Activated CD8-positive, alpha-beta T cell treated with anti-CD3 and anti-CD28 coated beads for 36 hours (primary cell): ENCODE measurements at places on chromosomes 1 and 21.

- H3K4me1 ChIP-seq, result no peaks in the 10 kb centered on the region
- no peaks in the 10 kb centered on the region for H3K36me3 ChIP-seq
- no peaks in the 10 kb centered on the region for H3K27me3 ChIP-seq
These were observed 14.4 kb downstream of the CNN3 start for GRCh38 chr1:94912263-94913184.

GRCh38 chr1:119956306-119956705, 60.0 kb upstream of the ADAM30 start:
- H3K27me3 ChIP-seq, result no peaks in the 10 kb centered on the region
- H3K4me3 ChIP-seq, result no peak overlapping the region
- no peak overlapping the region for H3K27ac ChIP-seq
- peaks cover 4% of the 10 kb centered on the region for H3K4me1 ChIP-seq
- DNase-seq, result no peak
- H3K36me3 ChIP-seq, result peaks cover 4% of the 10 kb centered on the region

- DNase-seq, result no peak
- no peaks in the 10 kb centered on the region for H3K4me1 ChIP-seq
- no peaks in the 10 kb centered on the region for H3K36me3 ChIP-seq
These were observed 1388.1 kb downstream of the AMY1C start for GRCh38 chr1:105137543-105138457.

- no peaks in the 10 kb centered on the region for H3K36me3 ChIP-seq
- H3K4me1 ChIP-seq, result peaks cover 8% of the 10 kb centered on the region
- no peak overlapping the region for H3K27ac ChIP-seq
- DNase-seq, result no peak
These were observed 225.3 kb downstream of the MRPL39 start for GRCh38 chr21:25381936-25382452.

DNA sequence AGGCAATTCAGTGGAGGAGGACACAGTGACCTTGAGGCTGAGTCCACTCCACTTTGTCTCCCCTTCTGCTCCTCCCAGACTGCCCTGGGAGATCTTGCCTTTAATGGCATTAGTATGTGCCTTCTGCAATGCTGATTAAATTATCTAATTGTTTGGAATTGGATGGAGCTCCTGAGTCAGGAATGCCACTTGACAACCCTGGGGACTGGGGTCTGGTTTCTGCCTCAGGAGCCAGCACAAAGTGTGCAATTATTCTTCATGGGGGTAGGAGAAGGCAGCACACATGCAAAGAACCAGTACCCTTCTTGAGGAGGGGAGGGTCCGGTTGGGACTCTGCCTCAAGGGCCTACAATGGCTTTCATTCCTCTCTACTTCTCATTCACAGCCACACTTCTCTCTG, 11.9 kb upstream of the PLXNA2 start:
- H3K4me3 ChIP-seq, result no peak overlapping the region
- H3K27ac ChIP-seq, result no peak overlapping the region
- no peak for DNase-seq
- H3K4me1 ChIP-seq, result no peaks in the 10 kb centered on the region
- peaks cover 23% of the 10 kb centered on the region for H3K27me3 ChIP-seq

- no peaks in the 10 kb centered on the region for H3K27me3 ChIP-seq
- no peak for DNase-seq
- no peak overlapping the region for H3K4me3 ChIP-seq
- H3K36me3 ChIP-seq, result no peaks in the 10 kb centered on the region
These were observed 7.1 kb upstream of the CD101 start for GRCh38 chr1:116994411-116994810.

DNA sequence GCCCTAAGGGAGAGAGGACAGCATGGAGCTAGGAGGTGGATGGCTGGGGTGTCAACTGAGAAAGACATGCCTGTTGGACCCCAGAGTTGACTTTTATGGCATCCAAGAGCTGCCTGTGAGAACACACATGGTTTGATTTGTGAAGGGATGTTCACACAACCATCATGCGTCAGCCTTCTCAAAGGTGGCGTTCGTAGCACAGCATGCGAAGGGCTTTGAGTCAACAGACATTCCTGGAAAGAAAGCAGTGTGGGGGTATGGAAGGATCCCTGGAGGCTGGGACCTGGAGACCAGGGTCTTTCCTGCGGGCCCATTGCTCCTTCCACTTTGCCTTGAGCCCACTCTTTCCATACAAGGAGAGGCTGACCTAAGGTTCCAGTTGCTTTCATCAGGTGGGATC, 6.4 kb upstream of the WNT3A start:
- DNase-seq, result no peak
- peaks cover 2% of the 10 kb centered on the region for H3K4me1 ChIP-seq
- no peak overlapping the region for H3K27ac ChIP-seq
